Stimulated activated CD4-positive, alpha-beta T cell treated with anti-CD3 and anti-CD28 coated beads, Interleukin-1b, Interleukin-23, amount 100 ng/mL, for 1 hour (primary cell): ENCODE measurements at places on chromosomes 4 and X.

DNA sequence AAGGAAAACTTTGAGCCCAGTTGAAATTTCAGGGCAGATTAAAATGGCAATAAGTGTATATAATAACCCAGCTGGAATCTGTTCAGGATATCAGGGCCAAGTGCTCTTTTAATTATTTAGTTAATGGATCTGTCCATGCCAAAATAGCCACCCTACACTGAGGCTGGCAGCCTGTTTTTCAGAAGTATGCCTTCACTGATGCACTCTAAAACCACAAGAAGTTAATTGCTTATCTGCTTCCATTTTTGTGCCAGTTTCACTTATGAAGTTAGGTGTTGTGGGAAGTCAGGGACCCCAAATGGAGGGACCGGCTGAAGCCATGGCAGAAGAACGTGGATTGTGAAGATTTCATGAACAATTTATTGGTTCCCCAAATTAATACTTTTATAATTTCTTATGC is 960.3 kb downstream of the C4orf33 start:
- DNase-seq: no peak

- no peak for DNase-seq
These were observed 2183.9 kb upstream of the TENM3 start for GRCh38 chr4:180059216-180059881.

- DNase-seq: no peak
These were observed 49.6 kb downstream of the SMAD1 start for GRCh38 chr4:145531223-145531622.

GRCh38 chr4:55269995-55270394 is 76.0 kb upstream of the SRD5A3 start:
- DNase-seq: no peak

- no peak for DNase-seq
These were observed 22.4 kb downstream of the SAT1 start for GRCh38 chrX:23805389-23805788.

GRCh38 chrX:153029875-153030274 is 26.4 kb upstream of the PNMA3 start:
- DNase-seq: no peak

DNA sequence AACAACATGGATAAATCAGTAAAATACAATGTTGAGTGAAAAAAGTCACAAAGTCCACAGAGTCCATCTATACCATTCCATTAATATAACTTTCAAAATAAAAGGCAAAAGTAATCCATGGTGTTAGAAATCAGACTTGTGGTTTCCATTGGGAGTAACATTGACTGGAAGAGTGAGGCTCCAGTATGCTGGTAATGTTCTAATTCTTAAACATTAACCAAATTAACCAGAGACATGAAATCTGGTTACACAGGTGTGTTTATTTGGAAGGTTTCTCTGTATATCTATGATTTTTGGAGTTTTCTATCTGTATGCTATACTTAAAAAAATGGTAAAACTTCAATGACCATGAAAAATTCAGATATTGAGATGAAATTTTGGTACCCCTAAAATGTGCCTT is 42.6 kb downstream of the SULT1B1 start:
- DNase-seq: no peak

GRCh38 chr4:143357161-143357845 is 20.6 kb downstream of the GAB1 start:
- no peak for DNase-seq

- no peak for DNase-seq
These were observed 56.8 kb upstream of the ALG13 start for GRCh38 chrX:111624169-111624568.

DNA sequence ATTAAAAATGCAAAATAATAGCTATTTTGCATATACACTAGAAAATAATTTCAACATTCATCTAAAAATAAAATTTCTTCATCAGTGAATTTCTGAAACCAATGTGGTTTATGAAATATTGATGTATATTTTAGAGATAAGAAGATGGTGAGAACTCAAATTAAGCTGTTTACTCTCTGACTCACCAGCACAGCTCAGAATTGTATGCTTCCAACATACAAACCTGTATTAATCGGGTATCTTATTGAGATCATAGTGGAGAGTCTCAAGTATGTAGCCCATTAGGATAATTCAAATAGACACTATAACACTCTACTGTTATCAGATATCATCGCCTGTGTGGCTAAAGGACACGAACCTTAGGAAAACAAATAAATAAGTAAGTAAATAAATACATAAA is 899.5 kb upstream of the INTU start:
- DNase-seq: no peak

GRCh38 chr4:77493829-77494551 is 111.6 kb upstream of the CXCL13 start:
- no peak for DNase-seq

GRCh38 chr4:16750882-16751642 is 147.4 kb downstream of the LDB2 start:
- DNase-seq: no peak

GRCh38 chr4:66294638-66295037 is 624.3 kb upstream of the EPHA5 start:
- DNase-seq: no peak
